T-helper 22 cell (primary cell): ENCODE measurements at places on chromosomes 13 and 19.

DNA sequence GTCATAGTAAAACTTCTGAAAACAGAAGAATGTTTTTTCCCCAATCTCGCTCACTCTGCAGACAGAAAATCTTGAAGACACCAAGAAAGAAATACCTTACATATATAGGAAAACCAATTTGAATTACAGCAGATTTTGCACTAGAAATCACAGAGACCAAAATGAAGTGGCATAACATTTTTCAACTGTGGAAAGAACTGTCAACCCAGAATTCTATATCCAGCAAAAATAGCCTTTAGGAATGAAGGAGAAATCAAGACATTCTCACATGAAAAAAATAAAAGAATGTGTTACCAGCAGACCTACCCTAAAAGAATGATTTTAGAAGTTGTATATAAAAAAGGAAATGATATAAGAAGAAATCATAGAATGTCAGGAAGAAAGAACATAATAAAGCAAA lies 28.7 kb downstream of the CCDC122 start:
- DNase-seq = no peak

- DNase-seq = no peak
These were observed 705.4 kb downstream of the SLITRK6 start for GRCh38 chr13:85093808-85094207.

GRCh38 chr13:50910485-50910805 lies 854 bp downstream of the RNASEH2B start:
- DNase-seq = no peak

GRCh38 chr13:39350461-39350881 lies 252.5 kb downstream of the LHFPL6 start:
- no peak for DNase-seq

DNA sequence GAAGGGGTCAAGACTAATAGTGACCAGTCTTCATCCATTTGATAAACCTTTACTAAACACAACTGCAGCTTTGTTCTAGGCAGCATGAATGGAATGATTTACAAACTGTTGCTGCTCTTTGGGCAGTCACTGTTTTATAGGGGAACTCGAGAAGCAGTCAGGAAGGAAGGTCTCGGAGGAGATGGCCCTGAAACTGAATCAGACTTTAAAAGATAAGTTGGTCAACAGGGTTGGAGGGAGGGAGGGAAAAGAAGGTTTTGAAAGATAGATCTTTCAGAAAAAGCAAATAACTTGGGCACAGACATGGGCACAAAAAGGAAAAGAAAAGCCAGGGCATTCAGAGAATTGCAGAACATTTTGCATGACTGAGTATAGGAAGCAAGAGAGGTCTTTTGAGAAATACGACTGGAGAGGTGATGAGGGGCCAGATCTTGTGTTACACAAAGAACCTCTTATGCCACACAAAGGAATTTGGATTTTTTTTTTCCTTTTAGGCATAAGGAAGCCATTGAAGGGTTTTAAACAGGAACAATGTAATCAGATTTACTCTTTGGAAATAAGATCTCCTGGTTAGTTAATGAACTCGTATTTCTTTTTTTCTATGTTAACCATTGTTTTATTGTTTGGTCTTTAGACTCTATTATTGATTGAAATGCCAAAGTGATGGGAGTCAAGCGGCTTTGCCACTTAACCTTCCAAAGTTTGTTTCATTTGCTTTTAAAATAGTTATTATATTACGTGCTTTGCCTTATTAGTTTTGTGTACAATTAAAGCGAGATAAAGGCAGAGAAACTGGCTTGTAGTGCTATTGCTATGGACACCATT lies 37.5 kb upstream of the SACS start:
- DNase-seq = no peak

DNA sequence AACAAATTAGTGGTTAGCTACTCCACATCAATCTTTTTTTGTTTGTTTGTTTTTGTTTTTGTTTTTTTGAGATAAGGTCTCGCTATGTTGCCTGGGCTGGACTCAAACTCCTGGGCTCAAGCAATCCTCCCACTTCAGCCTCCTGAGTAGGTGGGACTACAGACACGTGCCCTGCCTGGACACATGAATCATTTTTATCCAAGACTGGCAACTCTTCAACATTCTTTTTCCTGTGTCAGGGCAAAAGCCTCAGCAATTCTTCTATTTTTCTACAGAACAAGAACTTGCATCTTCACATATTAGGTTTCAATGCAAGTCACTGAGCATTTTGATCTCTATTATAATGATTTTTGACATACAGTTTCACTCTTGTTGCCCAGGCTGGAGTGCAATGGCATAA lies 76.8 kb upstream of the LRCH1 start:
- DNase-seq = no peak

- no peak for DNase-seq
These were observed 2.4 kb upstream of the RGL3 start for GRCh38 chr19:11421371-11422098.

GRCh38 chr13:33787051-33787591 lies 30.8 kb upstream of the RFC3 start:
- DNase-seq = no peak

DNA sequence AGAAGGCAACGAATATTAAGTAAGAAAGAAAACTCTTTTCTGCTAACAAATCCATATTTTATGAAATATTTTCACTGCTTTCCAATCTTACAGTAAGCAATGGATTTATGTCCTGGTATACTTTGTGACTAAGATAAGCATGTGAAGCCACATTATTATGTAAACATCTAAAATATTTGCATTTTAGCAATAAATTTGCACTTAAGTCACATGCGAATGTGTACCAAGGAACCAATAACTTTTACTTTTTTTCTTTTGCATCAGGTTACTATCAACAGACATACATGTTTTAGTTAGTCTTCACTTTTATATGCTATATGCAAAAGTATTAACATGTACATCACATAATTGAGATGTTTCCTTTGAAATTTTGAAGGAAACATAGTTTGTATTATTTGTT lies 536.7 kb downstream of the SLITRK6 start:
- no peak for DNase-seq

- no peak for DNase-seq
These were observed 31.6 kb downstream of the SHISA2 start for GRCh38 chr13:26019881-26020870.

- DNase-seq = no peak
These were observed 1390.6 kb downstream of the UQCRFS1 start for GRCh38 chr19:27822336-27822735.

DNA sequence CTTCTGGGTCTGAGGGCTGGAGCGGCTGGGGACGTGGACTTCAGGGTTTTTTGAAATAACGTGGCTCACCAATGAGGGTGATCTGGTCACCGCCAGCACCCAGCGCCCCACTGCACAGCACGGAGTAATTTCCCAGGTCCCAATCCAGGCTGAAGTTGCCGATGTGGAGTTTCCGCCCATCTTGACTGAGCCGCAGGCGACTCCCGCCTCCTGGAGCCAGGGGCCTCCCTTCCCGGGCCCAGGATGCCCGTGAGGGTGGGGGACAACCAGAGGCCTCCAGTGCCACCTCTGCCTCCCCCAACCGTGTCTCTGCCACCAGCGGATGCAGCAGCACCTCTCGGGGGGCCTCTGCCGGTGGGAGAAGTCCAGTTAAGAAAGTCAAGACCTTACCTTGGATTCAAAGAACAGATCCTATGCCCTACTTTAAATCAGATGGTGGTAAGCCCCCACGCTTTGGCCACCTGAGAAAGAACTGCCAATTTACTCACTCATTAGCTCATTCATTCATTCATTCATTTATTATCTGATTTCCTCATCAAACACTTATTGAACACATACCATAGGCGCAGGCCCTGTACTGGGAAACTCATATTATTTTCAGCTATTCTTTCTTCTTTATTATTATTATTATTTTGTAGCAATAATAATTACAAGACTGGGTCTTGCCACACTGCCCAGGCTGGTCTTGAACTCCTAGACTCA lies 3.9 kb downstream of the VSIG10L start:
- no peak for DNase-seq

DNA sequence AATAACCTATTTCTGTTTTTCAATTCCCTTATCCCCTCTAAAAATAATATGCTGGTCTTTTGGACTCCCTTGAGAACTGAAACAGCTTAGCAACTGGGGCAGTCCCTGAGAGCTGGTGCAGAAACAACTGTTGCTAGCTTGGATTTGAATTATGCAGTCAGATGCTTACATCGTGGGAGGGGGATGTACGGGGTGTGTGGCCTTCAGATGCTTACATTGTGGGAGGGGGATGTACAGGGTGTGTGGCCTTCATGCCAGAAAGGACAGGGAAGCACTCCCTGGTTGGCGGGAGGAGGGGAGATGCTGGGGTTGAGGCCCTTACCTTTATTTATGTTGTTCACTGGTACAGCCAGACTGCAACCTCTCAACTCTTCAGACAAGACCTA lies 25.6 kb downstream of the LRCH1 start:
- DNase-seq = no peak

GRCh38 chr13:112968910-112969691 lies at the start of gene MCF2L:
TSS of gene MCF2L (plus strand) at chr13:112969214. CDS start at chr13:112969380, 166 bp downstream.
- DNase-seq = peak; percentile 51

DNA sequence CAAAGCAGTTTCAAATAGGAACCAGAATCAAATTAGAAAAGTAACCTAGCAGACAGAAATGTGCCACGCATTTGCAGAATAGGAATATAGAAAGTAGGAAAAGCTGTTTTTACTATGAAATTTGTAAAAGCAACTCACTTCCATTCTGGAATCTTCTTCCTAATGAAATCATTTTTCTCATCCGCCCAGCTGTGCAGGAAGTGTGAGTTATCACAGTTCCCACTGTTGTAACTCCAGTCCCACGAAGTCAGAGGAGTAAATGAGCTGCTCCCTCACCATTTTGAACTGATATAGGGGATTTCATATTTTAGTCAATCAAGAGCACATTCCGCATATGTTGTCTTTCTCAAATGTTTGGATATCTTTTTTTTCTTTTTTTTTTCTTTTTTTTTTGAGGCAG lies 230.8 kb downstream of the TBC1D4 start:
- DNase-seq = no peak

DNA sequence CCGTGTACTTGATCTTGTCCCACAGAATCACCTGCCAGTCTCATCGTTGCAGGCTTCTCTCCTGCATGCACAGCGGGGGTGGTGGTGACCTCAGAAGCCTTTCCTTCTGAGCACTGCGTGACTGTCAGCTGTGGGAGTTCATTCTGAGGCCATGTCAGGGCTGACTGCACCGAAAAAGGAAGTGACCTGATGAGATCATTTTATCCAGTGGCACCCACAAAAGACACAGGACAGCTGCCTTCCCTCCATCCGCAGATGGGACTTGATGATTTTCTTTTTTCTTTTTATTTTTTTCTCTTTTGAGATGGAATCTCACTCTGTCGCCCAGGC lies 89.7 kb downstream of the RAB20 start:
- DNase-seq = no peak

GRCh38 chr19:35811317-35812219 lies 1.1 kb downstream of the PRODH2 start:
- DNase-seq = no peak

DNA sequence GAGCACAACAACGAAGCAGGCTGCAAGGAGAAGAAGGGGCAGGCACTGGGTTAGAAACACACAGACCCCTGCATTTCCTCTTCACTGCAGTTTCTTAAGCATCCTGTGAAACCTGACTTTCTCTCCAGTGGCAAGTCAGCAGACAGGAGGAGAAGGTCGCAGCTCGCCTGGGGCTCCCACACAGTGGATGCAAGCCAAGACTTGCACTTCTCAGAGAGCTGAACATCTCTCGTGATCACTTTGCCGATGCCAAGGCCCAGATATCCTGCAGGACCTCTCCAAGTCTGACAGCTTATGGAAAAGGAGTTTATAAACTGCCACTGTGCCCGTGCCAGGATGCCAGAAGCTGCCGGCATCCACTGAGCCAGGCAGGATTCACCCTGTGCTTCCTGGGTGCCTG lies 18.4 kb downstream of the TMEM272 start:
- no peak for DNase-seq

- DNase-seq = no peak
These were observed 53.7 kb downstream of the GGACT start for GRCh38 chr13:100534911-100535310.

DNA sequence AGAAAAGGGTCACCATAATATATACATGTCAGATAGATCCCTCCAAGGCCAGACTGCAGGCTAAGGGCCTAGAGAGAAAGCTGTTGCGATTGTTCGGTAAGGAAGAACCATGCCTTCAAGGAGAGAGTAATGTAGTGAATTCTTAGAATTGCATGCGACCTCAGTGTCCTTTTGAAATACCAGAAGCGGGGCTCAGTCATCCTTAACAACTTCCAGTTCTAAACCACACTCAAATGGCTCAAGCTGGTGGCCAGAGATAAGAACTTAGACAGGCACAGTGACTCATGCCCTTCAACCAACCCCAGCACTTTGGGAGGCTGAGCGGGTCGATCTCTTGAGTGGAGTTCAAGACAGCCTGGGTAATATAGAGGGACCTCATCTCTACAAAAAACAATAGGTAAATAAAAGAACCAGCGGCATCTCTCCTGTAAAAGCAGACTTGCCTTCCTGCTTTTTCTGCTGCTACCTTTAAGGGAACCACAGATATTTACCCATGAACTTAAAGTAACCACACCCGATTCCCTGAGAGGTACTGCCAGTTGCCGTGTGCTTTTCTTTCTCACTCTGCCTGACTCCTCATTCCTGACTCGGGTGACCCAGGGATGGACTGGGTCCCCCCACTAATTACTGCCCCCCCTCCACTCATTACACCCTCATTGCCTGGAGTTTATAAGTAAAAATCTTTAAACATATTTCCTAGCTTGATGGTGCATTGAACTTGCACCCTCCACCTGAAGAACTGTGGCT lies 15.4 kb upstream of the SIGLEC6 start:
- no peak for DNase-seq
